ENCODE measurements at places on chromosomes 3 and 15. TPM values are rescaled to one million over a fixed set of nuclear protein-coding genes. Genes with fewer than 3 reads are reported as not detected.

The CPA3 gene
- total RNA-seq: not detected

The GOLGA8H gene
- 2.4 TPM for total RNA-seq

The OR5H2 gene
- total RNA-seq: not detected

The SLCO2A1 gene
- 0.22 TPM for total RNA-seq

Measured in A549 treated with AZD2906 at 1 μM for 4 hours (cell line).